Amniotic epithelial cell (primary cell): ENCODE measurements at places on chromosomes 4 and X.
A peak's percentile ranks its signal among the peaks of the same experiment; 100 is the strongest.

DNA sequence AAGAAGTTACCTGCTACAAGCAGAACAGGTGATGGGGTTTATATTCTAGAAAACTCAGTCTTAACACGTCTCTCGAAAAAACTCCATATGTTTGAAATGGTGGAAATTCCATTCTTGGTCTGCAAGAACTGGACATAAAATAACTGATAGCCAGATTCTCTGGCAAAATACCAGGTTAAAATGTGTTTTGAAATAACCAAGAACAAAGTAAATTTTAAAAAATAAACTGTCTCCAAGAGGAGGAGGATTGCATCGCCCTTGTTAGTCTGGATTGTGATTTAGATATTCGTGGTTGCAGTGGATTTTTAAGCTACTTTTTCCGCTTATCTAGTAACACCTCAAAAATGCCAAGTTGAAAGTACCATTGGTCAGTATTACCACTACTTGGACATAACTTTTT is 40.8 kb downstream of the CENPU start:
- DNase-seq: peak; percentile 57

- DNase-seq: peak; percentile 11
Measured at GRCh38 chr4:68176500-68176899, 46.8 kb upstream of the TMPRSS11F start.

- peak; percentile 72 for DNase-seq
Measured at GRCh38 chr4:124953486-124953885, 241.0 kb upstream of the ANKRD50 start.

DNA sequence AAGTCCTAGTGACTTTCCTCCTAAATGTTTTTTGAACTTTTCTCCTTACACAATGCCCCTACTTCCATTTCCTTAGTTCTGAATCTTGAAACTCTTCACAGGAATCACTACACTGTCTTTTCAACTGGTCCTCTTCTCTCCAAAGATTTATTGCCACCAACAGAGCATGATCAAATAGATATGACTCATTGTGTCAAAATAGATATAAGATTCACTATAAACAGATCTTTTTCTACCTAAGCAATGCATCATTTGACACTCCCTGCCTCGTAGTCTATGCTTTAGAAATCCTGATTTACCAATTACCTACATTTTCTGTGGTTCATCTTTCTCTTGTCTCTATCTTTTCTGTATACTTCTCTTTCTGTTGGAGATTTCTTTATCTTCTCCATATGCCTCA is 789.6 kb upstream of the SLIT2 start:
- no peak for DNase-seq

GRCh38 chr4:185399466-185399865 is 2.8 kb downstream of the ANKRD37 start:
- no peak for DNase-seq

DNA sequence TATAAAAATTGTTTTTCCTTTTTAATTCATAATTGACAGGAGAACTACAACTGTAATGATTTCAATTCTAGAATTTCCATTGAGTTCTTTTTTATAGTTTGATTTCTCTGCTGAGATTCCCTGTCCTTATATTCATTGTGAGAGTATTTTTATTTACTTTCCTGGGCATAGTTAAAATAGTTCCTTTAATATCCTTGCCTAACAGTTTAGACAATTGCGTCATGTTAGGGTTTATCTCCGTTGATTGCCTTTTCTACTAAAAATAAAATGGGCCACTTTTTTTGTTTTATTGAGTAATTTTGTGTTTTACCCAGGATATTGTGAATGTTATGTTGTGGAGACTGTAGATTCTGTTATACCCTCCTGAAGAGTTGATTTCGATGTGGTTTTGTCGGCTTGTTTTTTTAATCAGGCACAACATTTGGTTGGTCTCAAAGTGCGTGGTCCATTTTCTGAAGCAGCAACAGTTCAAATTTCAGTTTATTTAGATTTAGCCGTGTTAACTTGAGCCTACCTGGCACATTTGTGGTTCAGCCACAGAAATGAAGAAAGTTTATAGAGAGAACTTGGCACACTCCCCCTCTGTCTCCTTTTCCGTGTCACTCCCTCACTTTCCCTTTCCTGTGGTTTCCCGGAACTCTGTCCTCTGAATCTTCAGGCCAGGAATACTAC is 16.0 kb upstream of the PRRG1 start:
- peak; percentile 67 for DNase-seq
